ENCODE measurements at places on chromosomes 12 and 14.

DNA sequence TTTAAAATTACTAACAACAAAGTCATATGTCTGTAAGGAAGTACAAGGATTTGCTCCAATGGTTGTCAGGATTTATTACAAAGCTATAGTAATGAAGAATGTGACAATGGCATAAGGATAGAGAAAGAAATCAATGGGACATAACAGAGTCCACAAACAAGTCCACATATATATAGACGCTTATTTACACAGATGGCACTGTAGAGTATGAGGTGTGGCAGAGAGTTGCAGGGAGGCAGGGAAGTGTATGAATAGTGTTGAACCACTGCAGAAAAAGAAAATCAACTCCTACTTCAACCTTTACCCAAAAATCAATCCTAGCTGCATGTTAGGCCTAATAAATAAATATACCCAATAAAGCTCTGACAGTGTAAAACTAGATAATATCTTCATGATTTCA is 21.3 kb downstream of the SOS2 start:
- no peak for DNase-seq

DNA sequence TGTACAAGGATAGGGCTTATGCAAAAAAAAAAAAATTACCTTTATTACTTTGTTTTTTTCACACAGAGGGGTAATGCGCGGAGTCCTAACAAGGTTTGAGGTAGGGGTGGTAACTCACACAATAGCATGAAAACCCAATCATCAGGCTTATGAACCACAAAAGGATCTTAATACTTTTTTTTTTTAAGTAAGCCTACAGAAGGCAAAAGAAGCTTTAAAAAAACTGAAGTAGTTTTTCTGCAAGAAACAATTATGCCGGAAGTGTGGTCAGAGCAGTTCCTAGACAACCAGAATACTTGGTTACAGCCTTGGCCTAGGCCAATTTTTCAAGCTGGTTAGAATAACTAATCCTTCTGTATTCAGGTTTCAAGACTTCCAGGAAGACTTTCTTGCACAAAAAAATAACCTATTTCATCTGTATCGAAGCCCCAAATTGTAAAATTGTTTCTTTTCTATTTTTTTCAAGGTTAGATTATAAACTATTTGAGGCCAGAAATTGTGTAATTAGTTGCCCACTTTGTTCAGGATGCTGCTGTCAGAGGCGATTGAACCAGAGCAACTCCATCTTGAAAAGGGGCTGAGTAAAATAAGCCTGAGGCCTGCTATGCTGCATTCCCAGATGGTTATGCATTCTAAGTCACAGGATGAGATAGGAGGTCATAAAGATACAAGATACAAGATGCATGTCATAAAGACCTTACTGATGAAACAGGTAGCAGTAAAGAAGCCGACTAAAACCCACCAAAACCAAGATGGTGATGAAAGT is 1.8 kb upstream of the GNS start:
- DNase-seq = no peak

DNA sequence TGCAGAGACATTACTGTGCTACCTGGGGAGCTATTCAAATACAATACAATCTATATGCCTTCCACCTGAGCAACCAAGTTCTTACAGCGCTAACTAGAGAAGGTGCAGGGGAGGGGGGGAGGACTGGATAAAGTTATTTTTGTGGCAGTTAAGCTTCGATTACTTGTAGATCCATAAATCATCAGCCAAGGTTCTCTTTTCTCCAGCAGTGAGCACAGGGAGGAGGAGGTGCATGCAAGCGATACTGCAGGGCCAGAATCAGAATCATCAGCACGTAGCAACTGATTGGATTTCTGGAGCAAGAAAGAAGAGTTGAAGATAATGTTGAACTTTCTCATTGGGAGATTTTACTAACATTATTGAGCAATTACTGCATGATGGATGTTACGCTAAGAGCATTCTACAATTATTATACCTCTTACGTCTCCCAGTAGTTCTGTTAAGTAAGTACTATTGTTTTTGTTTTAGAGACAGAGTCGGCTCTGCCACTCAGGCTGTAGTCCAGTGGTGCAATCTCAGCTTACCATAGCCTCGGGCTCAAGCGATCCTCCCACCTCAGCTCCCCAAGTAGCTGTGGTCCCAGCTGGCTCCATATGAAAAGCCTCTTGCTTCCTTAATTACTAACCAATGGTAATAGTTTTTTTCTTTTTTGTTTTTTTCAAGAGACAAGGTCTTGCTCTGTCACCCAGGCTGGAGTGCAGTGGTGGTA is 74.6 kb upstream of the EEA1 start:
- no peak for DNase-seq

DNA sequence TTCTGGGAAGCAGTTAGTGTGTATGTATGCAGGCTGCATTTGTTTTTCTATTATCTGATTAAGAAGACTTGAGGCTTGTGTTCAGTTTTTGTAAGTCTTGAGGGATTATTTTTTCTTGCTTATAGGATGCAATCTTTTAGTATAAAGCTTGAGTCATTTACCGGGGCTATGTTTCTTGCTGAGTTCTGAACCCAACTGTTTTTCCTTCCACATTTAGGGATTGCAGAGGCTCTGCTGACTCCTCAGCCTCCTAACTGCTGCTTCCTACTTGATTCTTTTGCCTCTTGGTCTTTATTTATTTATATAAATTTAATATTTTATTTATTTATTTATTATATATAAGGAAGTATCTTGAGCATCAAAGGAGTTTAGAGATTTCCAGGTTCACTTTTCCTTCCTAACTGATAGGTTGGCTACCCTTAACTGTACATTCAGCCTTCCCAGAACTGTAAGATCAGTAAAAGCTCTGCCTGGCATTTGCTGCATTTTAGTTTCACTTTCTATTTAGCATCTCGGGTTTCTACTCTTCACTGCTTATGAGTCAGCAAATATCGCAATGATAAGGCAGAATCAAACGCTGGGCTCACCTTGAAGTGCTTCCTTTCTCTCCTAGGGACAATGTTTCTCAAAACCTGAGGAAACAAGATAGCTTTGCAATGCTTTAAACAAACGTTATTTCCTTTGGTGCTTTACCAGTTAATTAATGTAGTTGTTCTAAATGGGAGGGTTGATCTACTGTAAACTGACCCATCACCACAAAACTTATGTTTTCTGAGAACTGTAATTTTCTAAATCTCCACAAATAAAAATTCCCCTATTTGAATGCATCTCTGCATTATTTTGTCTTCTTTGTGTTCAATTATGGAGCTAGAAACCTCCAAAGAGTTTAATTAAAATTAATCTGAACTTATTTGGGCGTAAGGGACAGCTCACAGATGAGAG is 1183.7 kb upstream of the TMEM132C start:
- DNase-seq = no peak

GRCh38 chr12:22409377-22410164 is 75.1 kb upstream of the ST8SIA1 start:
- no peak for DNase-seq

GRCh38 chr12:52517888-52518287 is 2.3 kb downstream of the KRT5 start:
- no peak for DNase-seq

DNA sequence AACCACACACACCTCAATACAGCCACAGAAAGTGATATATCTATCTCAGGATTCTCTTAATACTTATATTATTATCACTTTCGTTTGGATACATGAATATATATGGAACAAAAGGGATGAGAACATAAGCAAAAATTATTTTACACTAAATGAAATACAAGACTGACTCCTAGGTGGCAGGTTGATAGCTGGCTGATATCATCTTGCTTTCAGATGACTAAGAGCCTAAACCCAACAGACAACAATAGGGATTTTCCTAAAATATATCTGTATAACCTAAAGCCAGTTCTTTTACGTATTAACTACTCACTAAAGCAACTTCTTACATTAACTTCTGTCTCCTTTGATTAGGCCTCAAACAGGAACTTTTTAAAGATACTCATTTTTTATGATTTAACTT is 65.1 kb downstream of the BAZ1A start:
- no peak for DNase-seq

DNA sequence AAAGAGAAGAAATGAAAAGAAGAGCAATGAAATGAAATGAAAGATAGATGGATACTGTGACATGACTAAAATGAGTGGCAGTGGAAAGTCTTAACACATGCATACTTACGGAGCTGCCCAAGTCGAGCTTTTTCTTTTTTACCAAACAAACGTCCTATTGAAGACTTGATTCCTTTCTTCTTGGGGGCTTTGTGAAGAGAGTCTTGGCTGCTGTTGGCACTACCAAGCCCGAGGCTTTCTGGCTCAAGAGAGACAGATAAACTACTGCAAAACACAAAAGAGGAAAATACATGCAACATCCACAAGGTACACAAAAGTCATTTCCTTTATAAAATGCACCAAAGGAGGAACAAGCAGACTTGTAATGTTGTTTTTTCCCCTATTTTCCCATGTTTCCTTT is 261.2 kb downstream of the ACSS3 start:
- DNase-seq = no peak

- no peak for DNase-seq
These were observed 32.5 kb upstream of the PLEKHG6 start for GRCh38 chr12:6277982-6278438.

- no peak for DNase-seq
These were observed 14.3 kb upstream of the PAPLN start for GRCh38 chr14:73223049-73223448.

GRCh38 chr12:127411166-127411915 is 855.6 kb upstream of the TMEM132C start:
- no peak for DNase-seq

- no peak for DNase-seq
These were observed 387.1 kb downstream of the EMP1 start for GRCh38 chr12:13583630-13584029.

- no peak for DNase-seq
These were observed 145.7 kb downstream of the GALC start for GRCh38 chr14:87847216-87847755.

- no peak for DNase-seq
These were observed 40.3 kb upstream of the ANKS1B start for GRCh38 chr12:100024974-100025555.

DNA sequence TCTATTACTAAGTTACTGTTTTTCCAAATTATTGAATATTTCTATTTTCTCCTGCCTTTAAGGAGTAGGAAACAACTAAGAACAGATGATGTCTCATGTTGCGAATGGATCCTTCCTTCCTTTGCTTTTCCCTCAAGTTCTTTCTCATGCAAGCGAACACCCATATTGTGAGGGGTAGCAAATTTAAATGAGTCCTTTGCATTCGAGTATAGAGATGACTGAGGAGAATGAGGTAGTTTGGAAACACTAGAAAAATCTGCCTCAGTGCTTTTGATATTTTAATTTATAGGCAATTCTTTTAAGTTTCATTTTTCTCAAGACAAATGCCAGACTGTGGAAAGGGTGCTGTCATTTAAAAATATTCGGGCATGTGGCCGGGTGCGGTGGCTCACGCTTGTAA is 56.1 kb downstream of the TRAF3 start:
- DNase-seq = no peak

- no peak for DNase-seq
These were observed 38.0 kb upstream of the BCL7A start for GRCh38 chr12:121983536-121984210.

DNA sequence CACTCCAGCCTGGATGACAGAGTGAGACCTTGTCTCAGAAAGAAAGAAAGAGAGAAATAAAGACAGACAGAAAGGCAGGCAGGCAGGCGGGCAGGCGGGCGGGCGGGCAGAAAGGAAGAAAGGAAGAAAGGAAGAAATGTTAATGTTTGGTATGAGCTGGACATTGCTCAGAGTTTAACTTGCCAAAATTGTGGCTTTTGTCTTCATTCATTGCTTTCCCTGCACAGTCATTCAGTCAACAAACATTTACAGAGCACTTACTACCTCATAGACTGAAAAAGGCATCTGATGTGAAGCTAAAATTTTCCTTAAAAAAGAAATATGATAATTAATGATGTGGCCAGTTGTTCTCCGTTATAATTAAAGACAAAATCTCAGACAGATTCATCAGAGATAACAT is 247.1 kb downstream of the SPTSSA start:
- no peak for DNase-seq

DNA sequence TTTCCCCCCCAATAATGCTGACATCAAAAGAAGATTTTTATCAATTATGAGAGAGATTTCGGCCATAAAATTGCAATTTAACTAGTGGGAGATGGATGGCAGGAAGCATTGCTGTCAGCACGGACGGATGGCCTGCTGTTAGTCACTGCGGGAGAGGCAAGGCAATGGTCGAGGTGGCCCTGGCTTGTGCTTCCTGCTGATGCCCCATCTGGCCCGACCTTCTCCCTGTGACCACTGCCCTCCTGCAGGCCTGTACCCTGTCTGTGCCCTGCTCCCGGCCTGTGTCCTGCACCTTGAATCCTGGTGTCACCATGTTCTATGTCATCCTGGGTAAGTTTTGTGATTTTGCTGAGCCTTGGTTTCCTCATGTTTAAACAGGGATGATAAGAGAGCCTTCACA is 67.6 kb downstream of the ADCK1 start:
- no peak for DNase-seq

- no peak for DNase-seq
These were observed 681.4 kb upstream of the FBXO33 start for GRCh38 chr14:40113671-40114070.

DNA sequence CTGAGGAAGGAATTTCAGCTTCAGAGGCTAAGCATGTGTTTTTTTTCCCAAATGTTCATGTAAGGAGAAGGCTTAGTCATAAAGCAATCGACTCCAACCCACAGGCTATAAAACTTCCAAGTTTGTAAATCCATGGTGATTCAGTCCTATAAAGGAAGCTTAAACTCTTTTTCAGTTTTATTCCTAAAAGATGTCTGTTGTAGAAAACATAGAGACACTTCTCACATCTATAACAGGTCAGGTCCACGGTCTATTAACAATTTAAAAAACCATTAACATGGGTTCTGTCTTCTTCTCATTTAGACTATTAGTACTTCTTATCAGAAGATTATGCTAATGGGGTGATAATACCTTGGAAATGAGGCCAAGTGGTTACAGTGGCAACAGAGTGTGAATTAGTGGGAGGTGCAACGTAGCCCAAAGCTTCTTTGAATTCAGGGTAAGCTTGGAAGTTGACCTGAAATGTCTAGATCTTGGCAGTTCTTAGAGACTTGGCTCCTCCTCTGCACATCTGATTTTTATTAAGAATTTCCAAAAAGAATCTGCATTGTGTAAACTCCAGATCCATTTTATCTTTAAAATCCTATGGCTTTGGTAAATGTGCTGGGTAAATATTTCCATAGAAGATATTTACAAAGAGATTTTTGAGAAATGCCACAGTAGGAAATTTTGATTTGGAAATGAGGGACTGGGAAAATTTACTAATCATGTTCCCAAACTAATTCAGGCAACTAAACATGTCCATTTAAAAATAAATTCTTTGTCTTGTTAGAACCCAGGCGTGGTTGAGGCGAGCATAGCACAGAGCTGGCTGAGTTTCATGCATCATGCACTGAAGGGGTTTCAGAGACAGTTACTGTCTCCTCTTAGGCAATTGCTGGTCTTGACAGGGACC is 86.4 kb downstream of the EML1 start:
- DNase-seq = no peak

DNA sequence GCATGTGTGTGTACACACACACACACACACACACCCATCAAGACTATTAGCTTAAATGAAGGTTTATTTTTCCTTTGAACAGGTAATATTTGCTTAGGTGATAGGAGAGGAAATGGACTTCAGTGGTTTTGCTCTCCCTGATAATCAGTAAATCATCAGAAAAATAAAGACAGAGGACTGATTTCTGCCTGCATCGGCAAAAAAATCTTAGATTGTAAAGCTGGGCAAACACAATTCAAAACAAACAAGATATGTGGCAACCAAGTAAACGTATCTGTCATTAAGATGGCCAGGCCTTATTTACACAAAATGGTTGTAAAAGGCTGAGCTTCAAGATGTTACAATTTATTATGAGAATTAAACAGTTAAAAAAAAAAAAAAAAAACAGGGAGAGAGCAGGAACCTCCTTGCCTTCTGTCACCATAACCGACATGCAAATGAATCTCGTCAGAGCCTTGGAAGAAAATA is 31.3 kb downstream of the PRKD1 start:
- DNase-seq = no peak
